NCI-H146 (cell line): ENCODE measurements at places on chromosomes 13 and 19.
A peak's percentile ranks its signal among the peaks of the same experiment; 100 is the strongest.

- DNase-seq, result no peak
Measured at GRCh38 chr19:17590866-17591265, 35.4 kb downstream of the COLGALT1 start.

DNA sequence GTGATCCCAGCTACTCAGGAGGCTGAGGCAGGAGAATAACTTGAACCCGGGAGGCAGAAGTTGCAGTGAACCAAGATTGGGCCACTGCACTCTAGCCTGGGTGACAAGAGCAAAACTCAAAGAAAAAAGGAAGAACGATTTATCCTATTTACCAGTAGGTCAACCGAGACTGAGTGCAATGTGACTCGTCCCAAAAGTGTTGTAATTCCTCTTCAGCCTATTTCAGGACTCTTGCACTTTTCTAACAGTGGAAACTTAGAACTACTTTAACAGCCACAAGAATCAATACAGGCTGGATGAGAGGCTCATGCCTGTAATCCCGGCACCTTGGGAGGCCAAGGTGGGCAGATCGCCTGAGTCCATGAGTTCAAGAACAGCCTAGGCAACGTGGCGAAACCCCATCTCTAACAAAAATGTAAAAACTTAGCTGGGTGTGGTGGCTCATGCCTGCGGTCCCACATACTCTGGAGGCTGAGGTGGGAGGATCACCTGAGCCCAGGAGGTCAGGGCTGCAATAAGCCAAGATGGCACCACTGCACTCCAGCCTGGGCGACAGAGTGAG lies 4.3 kb upstream of the NR1H2 start:
- DNase-seq, result no peak

- no peak for DNase-seq
Measured at GRCh38 chr13:106874323-106874722, 306.4 kb upstream of the ARGLU1 start.

GRCh38 chr13:73341748-73342147 lies 282.9 kb downstream of the KLF5 start:
- no peak for DNase-seq

DNA sequence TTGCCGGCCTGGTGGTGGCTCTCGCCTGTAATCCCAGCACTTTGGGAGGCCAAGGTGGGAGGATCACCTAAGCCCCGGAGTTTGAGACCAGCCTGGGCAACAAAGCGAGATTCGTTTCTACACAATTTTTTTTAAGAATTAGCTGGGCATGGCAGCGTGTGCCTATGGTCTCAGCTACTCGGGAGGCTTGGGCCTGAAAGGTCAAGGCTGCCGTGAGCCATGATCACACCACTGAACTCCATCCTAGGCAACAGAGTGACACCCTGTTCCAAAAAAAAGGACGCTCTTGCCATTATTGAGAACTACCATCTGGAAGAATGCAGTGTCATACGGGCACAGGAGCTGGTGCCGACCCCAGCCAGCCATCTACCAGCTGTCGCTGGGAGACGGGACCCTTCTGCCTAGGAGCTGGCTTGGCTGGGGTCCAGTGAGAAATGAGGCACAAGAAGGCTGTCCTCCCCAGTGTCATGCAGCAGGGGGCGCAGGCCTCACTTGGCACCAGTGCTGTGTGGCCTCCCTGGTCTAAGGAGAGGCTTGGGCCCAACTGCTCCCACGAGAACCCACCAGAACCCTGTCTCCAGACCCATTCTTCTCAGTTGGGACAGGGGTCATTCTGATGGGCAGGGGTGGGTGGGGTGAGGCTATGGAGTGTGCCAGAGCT lies 12.2 kb upstream of the RELB start:
- DNase-seq, result peak; percentile 28

DNA sequence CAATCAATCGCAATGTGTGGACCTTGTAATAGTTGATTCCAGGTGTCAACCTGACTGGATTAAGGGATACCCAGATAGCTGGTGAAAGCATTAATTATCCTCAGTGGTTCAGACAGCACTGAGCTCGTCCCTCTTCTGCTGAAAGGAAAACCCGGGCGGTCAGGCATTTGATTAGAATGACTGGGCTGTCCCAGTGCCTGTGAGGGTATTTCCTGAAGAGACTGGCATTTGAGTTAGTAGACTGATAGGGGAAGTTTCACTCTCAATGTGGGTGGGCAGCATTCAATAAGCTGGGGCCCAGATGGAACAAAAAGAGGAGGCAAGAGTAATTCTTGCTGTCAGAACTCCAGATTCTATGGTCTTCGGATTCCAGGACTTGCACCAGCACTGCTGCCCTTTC lies 31.9 kb downstream of the KPNA3 start:
- no peak for DNase-seq

DNA sequence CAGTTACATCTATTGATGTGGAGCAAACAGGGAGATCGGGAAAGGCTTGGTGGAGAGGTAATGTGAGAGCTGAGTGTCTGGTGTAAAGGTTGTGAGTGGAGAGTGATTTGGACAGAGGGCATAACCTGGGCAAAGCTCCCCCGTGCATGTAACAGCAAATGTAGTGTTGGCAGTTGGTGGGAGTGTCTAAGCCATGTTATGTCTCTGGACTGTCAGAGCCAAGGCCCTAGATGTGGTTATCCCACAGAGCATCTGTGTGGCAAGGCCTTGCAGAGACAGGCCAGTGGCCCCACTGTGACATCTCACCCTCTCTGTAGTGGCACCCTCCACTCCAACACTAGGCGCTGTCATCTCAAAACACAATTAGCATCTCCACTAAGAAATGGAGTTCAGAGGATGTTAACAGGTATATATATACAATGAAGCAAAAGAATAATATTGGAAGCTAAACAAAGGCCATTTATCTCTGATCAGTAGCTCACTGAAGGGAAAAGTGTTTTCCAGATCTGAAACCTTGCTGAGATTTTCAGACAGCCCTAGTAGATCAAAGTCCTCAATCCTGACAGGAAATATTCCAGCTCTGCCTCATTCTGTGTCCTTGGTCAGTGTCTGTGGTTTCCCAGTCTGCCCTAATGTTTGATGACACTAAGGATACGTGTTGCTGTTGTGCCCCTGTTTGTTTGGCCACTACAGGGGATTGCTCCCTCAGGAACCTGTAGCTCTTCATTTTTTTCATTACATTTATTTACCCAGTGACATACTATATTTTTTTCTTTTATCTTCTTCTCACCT lies 20.2 kb downstream of the POLR1D start:
- no peak for DNase-seq

GRCh38 chr13:32314271-32315237 lies 609 bp downstream of the ZAR1L start:
- DNase-seq, result peak; percentile 56

DNA sequence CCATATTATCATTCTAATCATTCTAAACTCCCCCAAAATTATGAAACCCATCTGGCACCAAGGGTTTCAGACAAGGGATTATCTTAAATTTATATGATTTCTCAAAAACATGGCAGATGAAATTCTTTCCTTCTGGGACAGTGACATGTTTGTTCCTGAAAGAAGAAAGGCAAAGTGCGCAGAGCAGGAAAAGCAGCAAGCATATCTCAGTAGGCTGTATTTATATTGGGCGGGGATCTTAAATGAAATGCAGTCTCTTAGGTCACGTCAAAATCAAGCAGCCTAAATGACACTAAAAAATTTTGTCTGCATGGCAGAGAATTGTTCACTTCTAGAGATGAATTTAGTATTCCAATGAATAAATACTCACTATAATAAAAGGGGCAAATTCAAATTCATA lies 49.3 kb downstream of the RCBTB2 start:
- no peak for DNase-seq

DNA sequence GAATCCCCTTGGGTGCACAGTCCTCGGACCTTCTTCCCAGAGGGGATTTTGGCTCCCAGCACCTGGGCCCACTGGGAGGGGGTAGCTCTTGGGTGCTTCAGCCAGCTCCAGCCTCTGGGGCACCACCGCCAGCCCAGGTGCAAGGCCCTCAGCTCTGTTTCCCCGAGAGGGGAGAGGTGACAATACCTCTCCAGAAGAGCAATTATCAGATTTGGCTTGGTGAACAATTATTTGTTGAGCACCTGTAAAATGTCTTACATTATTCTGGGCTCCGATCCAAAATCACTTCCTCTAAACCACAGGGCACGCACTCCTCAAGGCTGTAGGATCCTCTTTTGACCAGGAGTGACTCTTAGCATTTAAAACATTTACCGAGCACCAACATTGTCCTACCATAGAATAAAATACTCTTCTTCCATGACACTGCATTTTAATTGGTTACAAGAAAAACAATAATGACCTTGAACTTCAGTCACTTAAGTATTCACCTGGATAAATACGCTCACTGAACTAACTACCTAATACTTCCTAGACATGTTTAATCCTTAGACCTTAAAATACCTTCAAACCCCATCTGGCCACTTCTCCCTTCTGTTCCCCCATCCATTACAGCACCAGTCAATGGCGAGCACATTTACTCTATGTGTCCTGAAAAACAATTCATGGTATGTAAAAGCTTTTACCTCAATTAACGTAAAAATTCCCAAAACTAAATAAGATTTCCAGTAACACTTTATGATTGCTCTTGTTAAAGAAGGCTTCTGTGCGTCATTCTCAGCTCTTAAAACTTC lies 54.8 kb downstream of the ABCC4 start:
- peak; percentile 73 for DNase-seq

GRCh38 chr19:45924891-45925447 lies 10.4 kb upstream of the NANOS2 start:
- peak; percentile 46 for DNase-seq

DNA sequence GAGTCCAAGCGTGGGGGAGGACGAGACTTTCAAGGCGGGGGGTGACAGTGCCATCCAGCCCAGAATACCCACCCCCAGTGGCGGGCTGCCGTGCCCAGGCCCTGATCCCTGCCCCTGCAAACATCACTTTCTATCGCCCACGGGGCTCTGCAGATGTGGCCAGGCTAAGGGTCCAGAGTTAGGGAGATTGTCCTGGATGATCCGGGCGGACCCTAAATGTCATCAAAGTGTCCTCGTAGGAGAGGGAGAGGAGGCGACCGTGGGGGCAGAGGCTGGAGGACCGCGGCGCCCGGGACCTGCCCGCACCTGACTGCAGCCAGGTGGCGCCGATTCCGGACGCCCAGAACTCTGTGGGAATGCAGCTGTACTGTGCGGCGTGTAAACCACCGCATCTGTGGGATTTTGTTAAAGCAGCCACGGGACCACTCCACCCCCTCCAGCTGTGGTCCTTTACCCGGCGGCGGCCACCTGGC lies 32.4 kb downstream of the GJA3 start:
- no peak for DNase-seq

GRCh38 chr19:30116984-30117555 lies 175.0 kb downstream of the URI1 start:
- no peak for DNase-seq

- peak; percentile 76 for DNase-seq
Measured at GRCh38 chr19:46840498-46840942, 10.1 kb downstream of the AP2S1 start.

DNA sequence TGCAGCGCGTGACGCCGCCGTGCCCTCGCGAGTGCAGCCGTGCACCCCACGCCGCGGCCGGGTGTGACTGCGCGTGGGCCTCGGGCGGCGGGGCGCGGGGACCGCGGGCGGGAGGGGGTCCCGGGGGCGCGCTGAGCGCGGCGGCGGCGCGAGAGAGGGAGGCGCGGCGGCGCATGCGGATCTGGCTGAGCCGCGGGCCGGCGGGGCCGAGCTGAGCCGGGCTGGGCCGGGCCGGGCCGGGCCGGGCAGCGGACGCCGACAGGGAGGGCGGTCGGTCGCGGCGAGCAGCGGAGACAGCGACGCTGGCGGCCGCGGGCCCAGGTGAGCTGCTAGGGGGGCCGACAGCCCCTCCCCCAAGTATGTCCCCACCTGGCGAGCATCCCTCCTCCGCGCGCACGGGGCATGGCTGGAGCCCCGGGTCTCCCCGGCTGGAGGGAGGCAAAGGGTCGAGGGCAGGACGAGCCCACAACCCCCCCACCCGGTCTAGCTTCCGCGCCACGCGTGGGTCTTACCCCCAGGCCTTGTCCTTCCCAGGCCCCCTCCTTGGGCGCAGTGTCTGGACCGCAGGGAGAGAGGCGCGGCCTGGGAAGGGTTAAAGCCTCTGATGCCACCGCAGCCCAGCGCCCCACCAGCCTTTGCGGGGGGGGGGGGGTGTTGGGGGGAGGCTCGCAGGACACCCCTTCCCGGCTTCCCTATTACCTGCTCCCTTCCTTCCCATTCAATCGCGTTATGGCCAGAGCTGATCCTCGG lies at the start of gene SPTBN4:
SPTBN4 (plus strand) TSS at position 17 of the 750 bp plus-strand sequence. CDS start 5,621 bp downstream, outside the sequence.
- no peak for DNase-seq
